ENCODE measurements at places on chromosomes 11 and 22.

- no peak for DNase-seq
These were observed 28.2 kb downstream of the C2CD3 start for GRCh38 chr11:74142624-74143023.

GRCh38 chr11:130904380-130904779 is 11.9 kb downstream of the SNX19 start:
- no peak for DNase-seq

DNA sequence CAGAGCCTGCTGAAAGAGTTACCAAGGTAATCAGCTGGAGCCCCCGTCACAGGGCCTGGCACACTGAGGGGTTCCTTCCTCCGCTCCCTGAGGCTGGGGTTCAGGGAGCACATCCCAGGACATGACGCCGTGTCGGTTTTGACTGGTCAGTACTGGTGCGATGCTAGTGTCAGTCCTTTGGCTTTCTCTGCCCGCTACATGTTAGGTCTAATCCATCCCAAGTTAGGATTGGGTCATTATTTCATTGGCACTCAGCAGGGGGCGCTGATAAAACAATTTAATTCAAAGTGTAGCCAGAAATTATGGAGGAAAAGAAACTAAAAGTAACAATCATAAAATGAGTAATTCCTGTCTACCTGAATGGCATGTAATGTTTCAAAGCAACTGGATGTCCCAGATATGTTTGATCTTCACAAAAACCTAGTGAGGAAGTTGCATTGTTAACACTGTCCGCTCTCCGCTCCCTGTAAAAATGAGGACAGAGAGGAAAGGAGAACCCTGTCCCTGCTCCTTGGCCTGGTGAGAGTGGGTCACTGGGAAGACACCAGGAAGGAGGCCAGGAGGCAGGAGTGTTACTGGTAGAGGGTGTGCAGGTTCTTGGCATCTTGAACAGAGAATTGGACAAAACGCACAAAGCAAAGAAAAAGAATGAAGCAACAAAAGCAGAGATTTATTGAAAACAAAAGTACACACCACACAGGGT is 27.1 kb downstream of the TSKU start:
- no peak for DNase-seq

DNA sequence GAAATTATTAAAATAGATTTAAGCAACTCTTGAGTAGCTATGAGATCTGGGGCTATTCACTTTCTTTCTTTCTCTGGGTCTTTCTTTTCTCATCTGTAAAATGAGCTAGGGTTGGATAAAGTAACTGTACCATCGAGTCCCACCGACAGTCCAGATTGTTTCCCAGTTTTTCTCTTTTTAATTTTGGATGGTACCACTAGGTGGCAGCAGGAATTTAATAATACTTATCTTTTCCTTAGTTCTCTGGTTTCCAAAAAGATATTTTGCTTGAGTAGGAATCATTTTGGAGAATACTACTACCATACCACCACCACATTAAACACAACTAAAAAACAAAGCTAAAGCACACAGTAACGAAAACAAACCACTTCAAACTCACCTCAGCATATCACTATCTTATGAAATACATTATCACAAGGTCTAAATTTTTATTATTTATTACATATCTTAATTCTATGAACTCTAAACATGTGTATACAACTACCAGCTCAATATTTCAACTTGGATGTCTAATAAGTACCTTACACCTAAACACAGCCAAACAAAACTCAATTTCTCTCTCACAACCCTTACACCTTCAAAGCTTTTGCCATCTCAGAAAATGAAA is 584.0 kb downstream of the KCNA4 start:
- no peak for DNase-seq

DNA sequence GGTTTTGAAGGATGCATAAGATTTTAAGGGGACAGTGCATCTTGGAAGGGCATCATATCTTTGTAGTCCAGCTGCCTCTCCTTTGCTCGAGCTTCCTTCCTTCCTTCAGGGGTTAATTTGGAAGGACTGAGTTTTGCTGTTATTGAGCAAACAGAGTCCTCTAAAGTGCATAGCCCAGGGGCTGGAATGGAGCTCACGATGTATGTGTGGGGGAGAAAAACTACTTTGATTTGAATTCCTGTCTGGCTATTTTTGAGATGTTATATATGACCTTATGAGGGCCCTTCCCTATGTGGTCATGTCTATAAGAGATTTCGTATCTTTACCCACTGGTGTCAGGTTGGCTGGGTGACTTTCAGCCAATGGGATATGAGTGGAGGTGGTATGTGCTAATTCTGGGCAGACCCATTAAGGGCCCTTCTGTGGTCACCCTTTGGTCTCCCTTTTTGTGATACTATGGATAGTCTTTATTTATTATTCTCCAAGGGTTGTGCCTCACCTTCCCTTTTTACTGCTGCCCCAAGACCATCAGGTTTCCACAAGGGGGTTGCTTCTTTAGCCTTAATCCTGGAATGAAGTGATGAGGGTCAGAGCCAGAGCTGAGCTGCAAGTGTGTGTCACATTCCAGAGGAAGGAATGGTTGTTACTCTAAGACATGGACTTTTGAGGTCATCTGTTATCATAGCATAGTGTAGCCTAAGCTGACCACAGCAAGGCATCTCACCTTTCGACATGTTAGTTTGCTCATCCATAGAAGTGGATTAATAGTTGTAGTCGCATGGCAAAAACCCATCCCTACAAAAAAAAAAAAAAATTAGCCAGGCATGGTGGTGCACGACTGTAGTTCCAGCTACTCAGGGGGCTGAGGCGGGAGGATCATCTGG is 54.6 kb downstream of the LRRC74B start:
- no peak for DNase-seq

DNA sequence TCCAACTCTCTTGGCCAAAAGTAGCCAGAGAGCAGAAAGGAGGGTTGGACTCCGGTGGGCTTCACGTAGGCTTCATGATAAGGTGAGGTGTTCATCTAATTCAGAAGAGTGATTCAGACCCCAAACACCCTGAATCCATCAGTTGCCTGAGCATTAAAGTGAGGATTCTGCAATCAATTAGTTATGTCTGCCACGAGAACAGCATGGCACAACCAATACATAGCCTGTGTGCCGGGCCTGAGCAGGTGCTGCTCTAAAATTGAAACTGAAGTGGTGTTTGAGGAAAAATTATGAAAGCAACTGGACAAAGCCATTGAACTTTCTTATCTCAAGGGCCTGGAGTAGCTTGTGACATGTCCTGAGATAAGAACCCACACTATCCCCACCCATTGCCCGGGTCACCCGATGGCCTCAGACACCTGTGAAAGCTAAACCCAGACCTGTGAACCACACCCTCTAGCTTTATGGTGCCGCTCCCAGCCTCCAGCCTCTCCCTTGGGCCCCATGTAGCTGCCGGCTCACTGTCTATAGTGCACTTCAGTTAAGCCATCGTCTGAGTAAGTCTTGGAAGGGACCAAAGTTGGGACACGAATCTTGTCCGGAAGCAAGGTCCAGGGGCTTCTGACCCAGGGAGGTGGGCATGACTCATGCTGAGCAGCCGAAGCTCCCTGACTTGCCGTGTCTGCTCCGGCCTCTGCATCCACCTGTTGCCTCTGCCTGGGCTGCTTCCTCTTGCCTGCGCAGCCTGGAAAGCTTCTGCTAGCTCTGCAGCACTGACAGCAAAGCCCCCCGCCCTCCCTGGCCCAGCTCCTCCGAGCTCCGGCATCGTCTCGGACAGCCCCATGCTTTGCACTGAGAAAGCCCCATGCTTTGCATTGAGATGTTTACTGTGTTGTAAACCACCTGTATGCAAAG is 5.7 kb upstream of the MYEOV start:
- DNase-seq, result no peak

- DNase-seq, result no peak
These were observed 4.4 kb downstream of the CACNA1I start for GRCh38 chr22:39574779-39575551.

- no peak for DNase-seq
These were observed 772 bp downstream of the GRAP2 start for GRCh38 chr22:39901565-39902146.

DNA sequence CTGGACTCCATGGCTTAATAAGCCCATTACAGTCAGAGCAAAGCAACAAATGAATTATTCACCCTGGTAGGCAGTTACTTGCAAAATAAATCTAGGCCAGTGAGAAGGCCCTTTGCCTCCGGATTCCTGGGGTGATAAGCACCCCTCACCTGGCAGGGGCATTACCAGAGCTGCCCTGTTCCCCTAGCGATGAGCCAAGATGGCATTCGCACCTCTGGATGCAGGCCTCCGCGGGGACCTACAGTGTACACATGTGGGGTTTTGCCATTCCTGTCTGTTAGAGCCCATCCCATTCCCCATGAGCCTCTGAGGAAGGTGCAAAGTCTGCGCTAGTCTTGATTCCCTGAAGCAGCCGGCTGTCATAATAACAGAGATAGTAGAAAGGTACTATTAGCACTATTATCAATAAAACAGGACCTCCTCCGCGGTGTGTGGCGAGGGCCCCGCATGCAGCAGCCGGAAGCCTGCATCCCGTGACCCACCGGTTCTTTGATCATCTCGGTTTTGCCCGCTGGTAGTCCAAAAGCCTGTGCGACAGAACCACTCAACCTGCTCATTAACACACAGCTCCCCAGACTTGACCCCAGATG is 344.3 kb downstream of the BRD1 start:
- no peak for DNase-seq

GRCh38 chr11:68043349-68044144 is 4.7 kb downstream of the TCIRG1 start:
- no peak for DNase-seq

GRCh38 chr11:46247659-46248058 is 29.8 kb upstream of the CREB3L1 start:
- no peak for DNase-seq

DNA sequence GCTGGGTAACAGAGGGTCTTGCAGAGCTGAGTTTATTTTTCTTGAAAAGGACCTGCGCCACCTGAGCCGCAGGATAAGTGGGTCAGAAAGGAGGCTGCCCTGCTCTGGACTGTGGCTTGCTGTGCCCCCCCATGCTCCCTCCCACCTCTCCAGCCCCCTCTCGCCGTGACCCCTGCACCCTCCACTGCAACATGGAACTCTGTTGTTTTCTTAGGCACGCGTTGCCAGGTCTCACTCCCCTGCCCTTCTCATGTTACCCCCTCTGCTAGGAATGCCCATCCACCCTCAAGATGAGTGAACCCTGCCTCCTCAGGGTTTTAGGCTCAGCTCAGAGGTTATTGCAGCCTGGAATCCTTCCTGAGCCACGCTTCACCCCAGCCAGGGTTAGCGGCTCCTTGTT is 10.8 kb downstream of the ETS1 start:
- no peak for DNase-seq

DNA sequence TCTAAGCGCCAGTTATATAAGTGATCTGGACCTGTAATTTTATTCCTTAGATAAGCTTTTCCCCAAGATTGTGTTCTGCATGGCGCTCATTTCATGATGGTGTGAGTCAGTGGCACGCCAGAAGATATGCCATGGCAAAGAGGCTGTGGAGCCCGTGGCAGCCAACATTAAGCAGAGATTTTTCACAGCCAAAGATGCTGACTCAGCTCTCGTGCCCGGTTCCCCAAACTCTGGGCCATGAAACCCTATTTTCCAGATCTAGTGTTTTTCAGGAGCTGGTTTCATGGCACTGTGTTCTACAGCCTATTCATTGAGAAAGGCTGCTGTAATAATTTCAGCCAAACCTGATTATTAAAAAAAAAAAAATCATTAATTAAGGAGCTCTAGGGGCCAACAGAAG is 15.4 kb upstream of the LINC01488 start:
- DNase-seq, result no peak

- DNase-seq, result no peak
These were observed 204.9 kb downstream of the CSNK2A3 start for GRCh38 chr11:11148104-11148509.

DNA sequence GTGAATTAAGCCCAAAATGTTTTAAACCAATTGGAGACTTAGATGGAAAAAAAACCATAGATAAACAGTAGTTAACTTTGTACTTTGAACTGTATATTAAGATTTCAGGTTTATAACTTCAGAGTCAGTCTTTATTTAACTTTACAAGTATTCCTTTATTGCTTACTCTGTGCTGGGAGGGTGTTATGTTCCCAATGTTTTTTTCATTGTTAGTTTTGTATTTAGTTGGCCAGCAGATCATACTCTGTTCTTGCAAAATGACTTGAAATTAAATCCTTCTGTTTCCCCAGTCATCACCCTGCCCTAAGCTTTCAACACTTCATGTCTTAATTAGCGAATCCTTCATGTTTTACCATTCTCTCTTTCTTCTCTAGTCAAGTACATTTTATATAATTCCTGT is 25.3 kb downstream of the SIK2 start:
- no peak for DNase-seq

DNA sequence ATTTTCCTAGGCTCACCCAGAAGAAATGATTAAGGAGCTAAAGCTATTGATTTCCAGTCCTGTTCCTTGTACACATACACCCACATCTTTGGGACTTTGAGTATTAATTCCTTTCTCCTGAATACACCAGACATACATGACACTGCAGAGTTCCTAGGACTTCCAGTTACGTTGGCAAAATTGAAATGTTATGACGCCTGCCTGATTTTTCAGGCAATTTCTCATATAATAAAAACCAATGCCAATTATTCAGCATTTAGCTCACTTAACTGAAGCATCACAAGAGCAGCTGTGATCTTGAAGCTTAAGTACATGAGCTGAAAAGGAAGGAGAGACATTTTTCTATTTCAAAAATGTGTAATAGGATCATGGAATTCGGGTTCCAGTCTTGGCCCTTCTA is 4.5 kb downstream of the CLMP start:
- DNase-seq, result no peak

DNA sequence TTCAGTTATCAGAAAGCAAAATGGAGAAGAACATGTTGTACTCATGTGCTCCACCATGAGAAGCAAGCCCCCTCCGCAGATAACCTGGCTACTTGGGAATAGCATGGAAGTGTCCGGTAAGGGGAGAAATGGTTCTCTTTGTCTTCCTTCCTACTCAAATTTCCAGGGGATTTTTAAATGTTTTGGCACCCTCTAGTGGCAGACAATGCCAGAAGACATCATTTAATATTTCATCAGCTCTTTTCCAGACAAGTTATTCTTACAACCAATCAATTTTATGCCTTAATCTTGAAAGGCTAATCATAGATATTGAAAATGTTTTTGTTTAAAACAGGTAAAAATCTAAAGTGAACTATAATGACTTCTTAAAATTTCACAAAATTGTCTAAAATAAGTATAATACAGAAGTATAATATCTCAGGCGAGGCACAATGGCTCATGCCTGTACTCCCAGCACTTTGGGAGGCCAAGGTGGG is 15.7 kb downstream of the CRTAM start:
- DNase-seq, result peak; percentile 20

GRCh38 chr22:46482056-46482675 is 55.3 kb downstream of the CELSR1 start:
- no peak for DNase-seq

- DNase-seq, result no peak
These were observed 3.6 kb downstream of the OTOG start for GRCh38 chr11:17550450-17551346.

- no peak for DNase-seq
These were observed 375 bp downstream of the SLC25A1 start for GRCh38 chr22:19178065-19178656.

All from NCI-H187 (cell line).